Stimulated activated CD4-positive, alpha-beta T cell treated with anti-CD3 and anti-CD28 coated beads, Interleukin-1b, Interleukin-23, amount 100 ng/mL, for 1 hour (primary cell): ENCODE measurements at places on chromosomes 13 and 19.

DNA sequence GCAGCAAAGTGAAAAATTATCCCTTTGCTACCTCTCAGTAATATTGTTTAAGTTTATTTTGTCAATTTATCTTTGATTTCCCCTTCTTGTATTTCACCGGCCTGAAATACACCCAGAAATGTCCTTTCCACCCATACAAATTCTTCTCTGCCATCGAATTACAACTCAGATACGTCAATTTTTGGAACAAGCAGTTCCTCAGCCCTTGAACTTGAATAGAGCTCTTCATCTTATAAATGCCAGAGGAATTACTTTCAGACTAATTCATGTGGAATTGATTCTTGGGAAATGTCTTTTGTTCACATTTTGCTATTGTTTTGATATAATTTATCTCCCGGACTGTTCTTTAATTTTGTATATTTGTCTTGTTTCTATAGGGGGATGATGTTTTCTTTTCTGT lies 1359.3 kb upstream of the MIR17HG start:
- no peak for DNase-seq

- DNase-seq = no peak
Measured at GRCh38 chr19:4775627-4776152, 15.8 kb upstream of the FEM1A start.

- DNase-seq = no peak
Measured at GRCh38 chr19:50036908-50037307, 11.1 kb downstream of the ZNF473 start.

GRCh38 chr13:45747071-45747470 lies 45.0 kb downstream of the CBY2 start:
- DNase-seq = no peak

DNA sequence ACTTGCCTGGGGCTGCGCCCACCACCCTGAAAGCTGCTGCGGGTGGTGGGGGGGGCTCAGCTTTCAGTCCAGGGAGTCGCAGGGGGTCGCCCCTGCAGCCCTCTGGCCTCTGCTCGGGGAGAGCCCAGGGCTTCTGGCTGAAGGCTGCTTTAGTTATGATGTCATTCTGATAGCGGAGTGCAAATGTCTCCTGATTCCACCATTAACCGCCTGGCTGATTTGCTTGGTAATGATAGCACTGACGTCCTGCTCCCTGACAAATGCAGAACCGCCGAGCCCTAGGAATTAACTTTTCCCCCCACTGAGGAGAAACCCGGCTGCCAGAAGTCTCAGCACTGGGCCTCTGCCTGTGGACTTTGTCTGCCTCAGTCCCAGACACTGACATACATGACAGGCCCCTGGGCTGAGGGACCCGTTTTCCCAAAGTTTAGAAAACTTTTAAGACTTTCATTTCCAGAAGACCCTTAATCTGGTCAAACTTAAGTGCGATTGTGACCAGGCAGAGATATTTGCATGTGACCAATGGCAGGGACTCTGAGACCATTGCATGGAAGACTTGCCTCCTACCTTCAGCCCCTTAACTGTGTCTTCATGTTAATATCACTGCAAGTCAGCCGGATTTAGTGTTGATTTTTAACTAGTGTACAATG lies 142.5 kb upstream of the ZNF536 start:
- DNase-seq = no peak

DNA sequence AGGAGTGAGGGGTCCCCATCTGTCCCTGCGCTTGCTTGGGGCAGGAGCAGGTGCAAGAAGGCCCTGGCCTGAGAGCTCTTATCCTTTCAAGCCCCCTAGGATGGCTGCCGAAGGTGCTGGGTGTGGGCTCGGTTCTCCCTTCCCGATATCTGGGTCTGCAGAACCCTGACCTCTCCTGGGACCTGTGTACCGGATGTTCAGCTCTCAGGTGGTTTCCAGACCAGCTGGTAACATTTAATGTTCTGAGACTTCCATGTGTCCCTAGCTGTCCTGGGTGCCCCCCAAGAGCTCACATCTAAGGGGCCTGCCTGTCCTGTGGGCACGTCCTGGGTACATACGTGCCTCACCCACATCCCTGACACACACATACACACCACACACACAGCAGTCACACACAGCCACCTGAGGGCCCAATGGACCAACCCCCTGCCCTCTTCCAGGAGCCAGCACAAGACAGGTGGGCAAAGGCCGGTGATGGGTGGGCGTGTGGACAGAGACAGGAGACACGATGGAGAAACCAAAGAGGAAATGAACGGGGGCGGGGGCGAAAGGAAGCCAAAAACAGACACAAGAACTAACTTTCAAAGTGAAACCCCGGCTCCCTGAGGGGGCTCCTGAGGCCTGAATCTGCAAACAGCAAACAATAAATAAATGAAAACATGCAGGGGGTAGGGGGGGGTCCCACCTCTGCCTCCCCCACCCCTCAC lies 124.3 kb downstream of the PTPRS start:
- DNase-seq = no peak

DNA sequence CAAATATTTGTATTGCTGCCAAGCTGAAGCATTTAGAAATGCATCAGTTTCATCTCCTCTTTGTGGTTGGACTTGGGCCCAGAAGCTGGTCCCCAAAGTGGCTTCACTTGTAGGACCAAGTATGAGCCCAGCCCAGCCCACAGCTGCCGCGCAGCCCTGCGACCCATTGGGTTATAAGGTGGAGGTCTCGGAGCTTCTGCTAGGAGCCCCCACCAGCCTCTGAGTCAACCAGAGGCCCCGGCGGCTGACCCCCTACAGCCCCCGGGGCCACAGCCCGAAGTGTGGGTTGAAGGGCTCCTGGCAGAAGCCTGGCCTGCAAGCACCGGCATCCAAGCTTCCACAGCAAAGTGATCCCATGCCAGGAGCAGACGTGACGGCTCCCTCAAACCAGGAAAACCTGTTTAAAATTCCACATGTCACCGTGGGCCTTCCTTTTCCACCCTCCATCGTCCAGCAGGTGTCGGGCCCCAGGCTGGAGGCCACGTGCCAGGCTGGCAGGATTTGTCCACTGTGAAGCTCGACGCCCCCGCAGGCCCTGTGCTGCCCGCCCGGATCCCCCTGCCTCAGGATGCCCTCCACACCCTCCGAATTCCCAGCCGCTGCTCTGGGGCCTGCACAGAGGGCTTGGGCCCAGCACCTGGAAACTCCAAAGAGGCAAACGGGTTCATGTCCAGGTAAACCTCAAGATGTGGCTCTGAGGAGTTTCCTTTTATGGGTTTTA lies 54.7 kb downstream of the C13orf46 start:
- DNase-seq = no peak

- DNase-seq = no peak
Measured at GRCh38 chr13:23852351-23852750, 36.8 kb downstream of the MIPEP start.

- DNase-seq = no peak
Measured at GRCh38 chr19:3320853-3321252, 45.5 kb upstream of the NFIC start.

- no peak for DNase-seq
Measured at GRCh38 chr19:40357640-40358039, 9.1 kb downstream of the PLD3 start.

DNA sequence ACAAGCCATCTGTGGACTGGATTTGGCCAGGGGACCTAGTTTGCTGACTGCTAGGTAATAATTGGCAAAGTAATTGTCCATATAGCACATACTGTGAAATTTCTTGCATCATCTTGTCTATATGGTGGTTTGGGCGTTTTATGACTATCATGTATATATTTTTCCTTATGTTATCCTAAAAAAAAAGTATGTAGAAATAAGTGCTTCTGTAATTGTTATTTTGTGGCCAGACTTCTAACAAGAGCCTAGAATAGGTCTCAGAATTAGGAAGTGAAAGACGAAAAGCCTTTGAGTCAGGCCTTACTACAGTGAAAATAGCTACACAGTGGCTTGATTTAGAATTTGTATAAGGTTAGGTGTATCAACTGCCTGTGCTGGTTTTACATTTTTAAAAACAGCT lies 4.2 kb downstream of the FNDC3A start:
- DNase-seq = no peak

DNA sequence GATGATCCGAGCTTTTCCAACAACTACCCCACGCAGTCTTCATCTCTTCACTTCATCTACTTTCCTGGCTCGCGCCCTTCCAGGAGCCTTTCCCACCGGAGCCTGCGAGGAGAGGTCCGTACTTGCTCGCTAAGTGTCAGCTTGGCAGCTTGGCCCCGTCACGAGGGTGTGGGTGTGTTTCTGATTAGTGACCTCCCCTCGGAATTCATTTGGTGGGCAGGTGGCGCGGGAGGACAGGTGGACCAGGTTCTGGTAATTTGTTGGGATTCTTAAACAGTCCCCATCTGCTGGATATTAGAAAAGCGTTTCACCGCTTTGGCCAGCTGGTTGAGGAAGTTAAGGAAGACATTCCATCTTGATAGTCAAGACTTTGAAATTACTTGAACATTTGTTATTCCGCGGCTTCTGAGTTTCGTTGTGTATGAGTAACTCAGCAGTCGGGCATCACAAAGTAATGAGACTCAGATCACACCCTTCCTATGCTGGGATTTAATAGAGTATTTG lies 515 bp downstream of the UFM1 start:
- DNase-seq = no peak

DNA sequence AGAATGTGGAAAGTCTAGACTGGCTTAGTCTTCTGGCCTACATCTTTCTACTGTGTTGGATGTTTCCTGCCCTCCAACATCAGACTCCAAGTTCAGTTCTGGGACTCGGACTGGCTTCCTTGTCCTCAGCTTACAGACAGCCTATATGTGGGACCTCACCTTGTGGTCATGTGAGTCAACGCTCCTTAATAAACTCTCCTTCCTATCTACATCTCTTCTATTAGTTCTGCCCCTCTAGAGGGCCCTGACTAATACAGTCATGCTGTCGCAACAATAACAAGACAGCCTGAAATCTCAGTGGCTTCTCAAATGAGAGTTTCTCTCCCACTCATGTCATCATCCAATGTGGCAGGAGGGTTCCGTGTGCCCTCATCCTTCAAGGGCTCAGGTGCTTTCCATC lies 347.8 kb downstream of the MZT1 start:
- no peak for DNase-seq

DNA sequence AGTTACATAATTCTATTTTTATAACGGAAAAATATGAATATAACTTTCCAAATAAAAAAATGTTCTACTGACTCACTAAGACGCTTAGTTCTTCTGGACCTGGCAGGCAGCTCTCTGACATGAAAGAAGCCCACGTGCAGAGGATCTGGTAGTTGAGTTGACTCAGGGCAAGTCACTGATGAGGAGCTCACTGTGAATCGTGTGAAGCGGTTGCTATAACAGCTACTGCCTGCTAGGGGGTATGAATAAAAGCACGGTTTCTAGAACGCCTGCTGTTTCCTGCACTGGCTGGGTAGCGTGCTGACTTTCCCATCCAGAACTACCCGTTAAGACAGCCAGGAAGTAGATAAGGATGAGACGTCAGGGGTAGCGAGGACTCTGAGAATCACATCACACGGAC lies 54.7 kb upstream of the WASF3 start:
- no peak for DNase-seq

GRCh38 chr19:33727331-33727998 lies 69.2 kb upstream of the KCTD15 start:
- DNase-seq = no peak

DNA sequence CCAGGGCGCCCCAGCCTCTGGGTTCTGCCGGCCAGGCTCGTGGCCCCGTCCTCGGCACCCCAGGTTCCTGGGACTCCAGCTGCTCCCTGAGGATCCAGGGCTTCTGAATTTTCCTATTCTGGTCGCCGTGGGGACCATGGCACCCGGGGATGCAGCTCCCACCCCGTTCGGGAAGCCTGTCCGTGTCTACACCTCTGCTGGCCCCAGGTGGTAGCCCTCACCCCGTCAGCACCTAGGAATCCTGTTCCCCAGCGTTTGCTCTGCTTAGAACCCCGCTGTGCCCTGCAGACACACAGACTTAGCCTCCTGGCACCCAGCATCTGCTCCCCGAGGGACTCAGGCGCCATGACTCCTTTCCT lies 960 bp downstream of the PPFIA3 start:
- DNase-seq = no peak

DNA sequence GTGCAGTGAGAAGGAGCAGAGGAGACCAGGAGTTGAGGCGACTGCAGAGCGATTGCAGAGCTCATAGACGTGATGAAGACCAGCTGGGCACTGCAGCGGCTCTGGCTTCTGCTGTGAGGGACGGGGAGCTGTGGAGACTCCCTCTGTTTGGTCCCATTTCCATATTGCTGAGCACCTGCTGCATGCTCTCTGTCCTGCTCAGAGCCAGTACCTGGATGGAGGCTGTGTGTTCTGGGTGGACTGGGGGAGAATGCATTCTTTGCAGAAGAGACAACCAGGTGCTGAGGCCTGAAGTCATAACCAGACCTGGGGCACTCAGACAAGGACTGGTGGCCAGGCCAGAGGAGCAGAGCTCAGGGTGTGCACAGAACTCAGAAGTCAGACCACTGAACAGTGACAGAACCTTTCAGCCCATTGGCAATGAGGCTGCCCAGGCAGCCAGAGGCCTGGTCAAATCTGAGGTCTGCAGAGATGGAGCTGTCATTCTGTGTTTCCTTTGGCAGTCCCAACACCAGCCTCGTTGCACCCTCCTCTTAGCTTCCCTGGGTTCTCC lies 1.3 kb upstream of the A1BG start:
- DNase-seq = no peak

DNA sequence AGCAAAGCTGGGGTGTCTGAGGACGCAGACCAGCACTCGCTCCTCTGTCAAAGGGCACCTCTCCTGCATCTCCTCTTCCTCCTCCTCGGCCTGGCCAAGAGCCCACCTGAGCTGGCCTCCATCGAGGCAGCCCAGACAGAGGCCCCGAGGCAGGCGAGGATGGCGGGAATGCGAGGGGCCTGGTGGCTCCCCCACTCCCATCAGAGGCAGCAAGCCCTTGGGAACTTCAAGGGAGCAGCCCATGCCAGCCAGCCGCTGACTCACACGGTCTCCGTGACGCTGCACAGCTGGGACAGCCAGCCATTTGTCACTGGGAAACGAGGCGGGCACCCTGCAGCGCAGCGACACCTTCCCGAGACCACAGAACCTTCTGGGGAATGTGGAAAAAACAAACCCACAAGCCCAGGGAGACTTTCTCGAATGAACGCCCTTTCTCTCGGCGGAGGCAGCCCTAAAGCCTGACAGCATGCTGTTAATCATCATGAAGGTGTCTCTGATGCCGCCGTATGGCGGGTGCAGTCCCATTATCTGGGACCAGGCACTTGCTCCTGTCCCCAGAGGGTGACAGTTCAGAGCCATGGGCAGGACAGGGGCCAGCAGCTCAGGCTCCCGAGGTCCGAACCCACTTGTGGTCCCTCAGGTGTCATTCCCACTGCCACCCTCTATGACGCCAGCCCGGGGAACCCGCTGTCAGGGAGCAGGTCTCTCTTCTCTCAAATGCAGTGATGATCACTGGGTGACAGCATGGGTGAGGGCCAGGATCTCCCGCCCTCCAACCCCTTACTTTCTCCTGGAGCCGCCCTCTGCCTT lies 53.0 kb downstream of the PEPD start:
- DNase-seq = no peak

GRCh38 chr19:3766520-3766919 lies 4.0 kb downstream of the MRPL54 start:
- no peak for DNase-seq

DNA sequence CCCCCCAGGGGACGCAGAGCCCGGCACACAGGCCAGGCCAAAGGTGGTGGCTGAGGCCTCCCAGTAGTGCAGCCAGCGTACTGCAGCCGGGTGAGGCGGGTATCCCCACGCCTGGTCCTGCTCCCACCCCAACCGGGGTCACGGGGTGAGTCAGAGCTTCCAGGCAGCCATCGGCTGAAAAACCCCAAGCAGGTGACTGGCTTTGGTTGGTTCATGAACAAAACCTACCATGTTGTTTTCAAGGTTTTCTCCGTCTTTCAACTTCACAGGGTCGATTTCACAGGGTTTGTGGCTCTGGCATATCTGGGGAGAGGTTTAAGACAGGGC lies 42.1 kb upstream of the C13orf46 start:
- DNase-seq = no peak
